ENCODE measurements at places on chromosomes 5 and 9.

GRCh38 chr9:123617286-123617685 lies 261.3 kb downstream of the CRB2 start:
- DNase-seq, result no peak

- no peak for DNase-seq
Observed at GRCh38 chr9:3247211-3247610, 278.6 kb downstream of the RFX3 start.

GRCh38 chr9:89654025-89654662 lies 49.3 kb downstream of the GADD45G start:
- DNase-seq, result no peak

DNA sequence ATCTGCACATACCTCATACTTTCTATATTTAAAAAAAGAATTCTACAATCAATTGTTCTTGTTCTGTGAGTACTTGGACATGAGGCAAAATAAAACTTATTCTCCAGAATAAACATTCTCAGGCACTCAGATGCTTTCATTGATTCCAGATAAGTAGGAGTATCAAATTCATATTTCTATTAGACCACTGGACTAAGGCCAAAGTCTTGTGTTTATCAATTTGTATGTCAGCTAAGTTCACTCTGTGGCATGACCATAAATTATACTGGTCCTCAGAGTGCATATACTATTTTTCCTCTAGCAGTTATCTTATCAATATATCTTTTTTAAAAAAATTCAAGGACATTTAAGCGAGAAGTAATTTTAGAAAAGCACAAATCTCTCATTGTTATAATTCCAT lies 28.2 kb downstream of the CDH10 start:
- no peak for DNase-seq

DNA sequence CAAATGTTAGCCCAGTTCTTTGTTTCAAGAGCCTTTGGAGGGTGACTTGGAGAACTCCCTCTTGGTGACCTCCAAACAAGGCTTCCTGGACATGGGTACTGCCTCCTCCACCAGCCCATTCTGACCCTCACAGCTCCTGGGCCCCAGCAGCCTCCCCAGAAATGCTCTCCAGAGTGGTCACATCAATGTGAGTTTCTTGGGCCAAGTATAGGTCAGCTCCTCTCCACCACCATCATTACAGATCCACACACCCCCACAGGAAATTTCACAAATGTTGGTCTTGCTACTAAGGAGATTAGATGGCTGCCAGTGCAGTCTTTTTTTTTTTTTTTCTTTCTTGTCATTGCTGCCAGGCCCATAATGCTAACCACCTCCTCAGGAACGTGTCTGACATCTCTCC lies 410.7 kb downstream of the DTWD2 start:
- DNase-seq, result no peak

GRCh38 chr5:133778636-133779035 lies 166.3 kb upstream of the FSTL4 start:
- no peak for DNase-seq

GRCh38 chr5:43729846-43730478 lies 127.0 kb downstream of the NNT start:
- DNase-seq, result no peak

DNA sequence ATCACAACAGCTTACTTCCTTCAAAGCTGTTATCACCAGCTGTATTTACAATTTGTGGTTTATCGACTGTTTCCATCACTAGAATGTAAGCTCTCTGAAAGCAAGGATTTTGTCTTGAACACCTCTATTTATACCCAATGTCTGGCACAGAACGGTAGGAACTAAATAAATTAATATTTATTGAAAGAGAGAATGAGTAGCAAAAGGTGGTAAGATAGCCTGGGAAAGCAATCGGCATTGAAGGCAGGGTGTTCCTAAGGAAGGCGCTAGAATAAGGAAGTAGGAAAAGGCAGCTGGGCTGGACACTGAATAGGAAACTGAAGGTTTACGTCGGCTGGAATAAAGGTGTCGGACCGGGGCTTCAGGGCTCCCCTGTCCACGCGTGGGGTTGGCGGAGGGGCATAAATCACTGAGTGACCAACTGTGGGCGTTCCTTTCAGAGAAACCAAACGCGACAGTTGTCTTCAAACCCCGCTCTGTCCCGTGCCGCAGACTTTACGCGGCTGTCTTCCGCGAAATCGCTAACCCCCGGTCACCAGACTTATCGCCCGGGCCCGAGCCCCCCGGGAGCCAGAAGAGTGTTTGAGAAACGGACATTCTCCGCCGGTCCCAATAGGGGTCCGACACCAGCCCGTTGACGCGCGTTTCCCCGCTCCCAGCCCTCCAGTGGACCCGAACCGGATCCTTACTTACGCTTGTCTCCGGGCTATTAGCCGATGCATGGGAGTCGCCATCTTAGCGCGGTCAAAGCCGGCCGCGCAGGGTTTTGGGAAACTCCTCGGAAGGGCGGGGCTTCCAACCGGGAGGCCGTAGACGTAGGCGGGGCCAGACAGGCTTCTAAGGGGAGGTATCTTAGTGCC lies at the start of gene ZCCHC10:
ZCCHC10 (minus strand) TSS at position 746 of the 860 bp plus-strand sequence; CDS start at position 734, 12 bp downstream.
- peak; percentile 82 for DNase-seq

DNA sequence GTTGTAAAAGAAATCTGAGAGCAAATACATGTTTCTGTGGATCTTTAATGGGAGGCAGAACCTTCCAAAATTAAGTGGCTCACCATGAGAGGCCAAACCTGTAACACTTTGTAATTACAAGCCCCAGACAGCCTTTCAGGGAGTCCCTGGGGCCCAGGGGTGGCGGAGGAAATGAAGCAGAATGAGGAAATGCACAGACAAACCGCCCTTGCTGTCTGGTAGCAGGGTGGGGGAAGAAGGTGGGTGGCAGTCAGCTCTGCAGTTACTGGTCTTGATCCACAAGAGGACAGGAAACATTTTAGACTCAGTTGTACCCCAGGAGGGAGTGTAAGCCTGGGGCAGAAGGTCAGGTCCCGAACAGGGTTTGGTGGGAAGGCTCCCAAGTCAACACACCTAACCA lies 6.5 kb downstream of the ARL14EPL start:
- no peak for DNase-seq

DNA sequence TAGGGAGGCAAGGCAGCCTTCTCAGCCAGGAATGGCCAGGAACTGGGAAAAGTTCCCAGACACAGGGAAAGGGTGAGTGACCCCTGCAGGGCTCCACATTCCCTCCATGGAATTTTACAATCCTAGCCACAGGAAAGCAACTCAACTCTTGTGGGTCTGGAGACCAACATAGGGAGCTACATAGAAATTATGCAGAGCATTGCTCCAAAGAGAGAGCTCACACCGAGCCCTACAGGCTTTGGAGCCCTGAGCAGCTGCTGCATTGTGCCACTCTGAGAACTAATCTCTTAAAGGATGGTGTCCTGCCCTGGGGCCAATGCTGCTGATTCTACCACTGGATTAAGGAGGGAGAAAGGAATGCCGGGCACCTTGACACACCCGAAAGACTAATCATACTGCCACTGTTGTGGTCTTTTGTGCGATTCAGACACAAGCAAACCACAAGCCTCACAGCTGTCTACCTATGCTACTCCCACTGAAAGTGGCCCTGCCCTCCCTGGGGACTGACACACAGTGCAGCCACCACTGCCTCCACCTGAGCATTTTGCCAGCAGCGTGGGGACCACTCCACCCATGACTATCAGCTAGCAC lies 1089.8 kb upstream of the NUDT12 start:
- DNase-seq, result no peak

DNA sequence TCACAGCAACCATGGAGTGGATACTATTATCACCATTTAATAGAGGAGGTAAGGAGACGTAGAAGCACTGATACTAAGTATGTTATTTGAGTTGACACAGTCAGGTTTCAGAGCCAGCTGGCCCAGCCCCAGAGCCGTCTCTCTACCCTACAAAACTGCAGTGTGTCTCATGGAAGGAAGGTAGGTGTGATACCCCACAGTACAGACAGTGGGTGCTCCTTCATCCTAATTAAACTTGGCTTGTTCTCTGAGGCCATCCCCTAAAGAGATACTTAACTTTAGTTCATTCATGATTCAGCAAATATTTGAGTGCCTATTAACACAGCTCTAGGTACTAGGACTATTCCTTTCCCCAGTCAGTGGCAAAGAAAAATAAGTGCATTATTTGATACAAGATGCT lies 22.6 kb downstream of the PIP5K1B start:
- no peak for DNase-seq

- no peak for DNase-seq
Observed at GRCh38 chr5:43895876-43896275, 292.9 kb downstream of the NNT start.

- DNase-seq, result no peak
Observed at GRCh38 chr9:4994166-4994890, 9.3 kb downstream of the JAK2 start.

DNA sequence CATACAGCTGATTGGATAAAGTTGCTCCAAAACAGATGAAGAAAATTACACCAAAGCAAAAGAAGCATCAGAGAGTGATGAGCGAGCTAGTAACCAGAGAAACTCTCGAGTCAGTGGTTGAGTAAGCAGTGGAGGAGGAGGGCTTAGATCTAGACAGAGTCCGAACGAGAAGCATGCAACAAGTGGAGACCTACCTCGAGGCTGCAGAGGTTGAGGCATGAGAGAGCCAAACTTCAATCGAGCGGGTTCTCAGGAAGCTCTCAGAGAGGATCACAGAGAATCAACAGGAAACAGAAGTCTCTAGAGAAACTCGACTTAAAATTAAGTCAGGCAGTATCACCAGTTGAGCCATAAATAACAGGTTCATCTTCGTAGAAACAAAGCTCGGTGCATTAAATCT lies 6.1 kb downstream of the RUSC2 start:
- DNase-seq, result no peak

- DNase-seq, result no peak
Observed at GRCh38 chr5:55820488-55820887, 30.7 kb upstream of the IL31RA start.

- DNase-seq, result no peak
Observed at GRCh38 chr9:20441711-20442423, 180.4 kb downstream of the MLLT3 start.

DNA sequence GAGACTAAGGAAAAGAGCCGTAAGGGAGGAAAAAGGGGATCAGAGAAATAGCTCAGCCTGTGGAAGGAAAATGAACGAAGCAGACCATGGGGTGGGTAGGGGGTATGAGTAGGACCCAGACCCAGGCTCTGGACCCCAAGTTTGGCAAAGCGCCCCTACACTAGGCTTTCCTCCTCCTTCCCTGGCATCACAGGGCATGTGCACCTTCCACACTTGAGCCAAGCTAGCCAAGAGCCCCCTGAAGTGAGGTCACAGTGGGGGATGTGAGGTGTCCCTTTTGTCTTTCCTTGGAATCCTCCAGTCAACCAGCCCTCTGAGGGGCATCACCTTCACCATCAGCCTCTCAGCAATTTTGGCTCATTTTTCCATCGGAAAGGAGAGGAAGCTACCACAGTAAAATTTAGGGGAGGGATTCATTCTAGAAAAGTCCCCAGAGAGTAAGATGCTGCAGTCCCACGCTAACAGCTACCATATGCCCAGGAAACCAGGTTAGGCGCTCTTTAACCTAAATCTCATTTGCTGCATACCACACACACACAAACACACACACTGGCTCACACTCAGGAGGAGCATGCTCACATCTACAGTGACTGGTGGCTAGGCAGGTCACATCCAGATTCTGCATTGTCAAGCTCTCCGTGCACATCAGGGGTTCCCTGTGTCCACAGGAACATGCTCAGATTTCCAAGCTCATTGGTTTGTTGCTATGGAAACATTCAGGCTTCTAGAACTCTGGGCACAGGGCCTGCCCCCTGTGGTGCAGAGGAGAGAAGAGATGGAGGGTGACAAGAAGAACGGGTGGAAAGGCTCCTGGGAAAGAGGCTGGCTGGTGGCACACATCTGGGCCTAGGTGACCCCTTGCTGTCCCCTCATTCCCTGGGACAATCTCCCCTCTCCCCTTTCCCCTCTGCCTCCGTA lies 9.9 kb downstream of the REEP2 start:
- no peak for DNase-seq

- no peak for DNase-seq
Observed at GRCh38 chr5:176538989-176539384, 1.8 kb upstream of the RNF44 start.
